ENCODE measurements at places on chromosomes 16 and 17.

DNA sequence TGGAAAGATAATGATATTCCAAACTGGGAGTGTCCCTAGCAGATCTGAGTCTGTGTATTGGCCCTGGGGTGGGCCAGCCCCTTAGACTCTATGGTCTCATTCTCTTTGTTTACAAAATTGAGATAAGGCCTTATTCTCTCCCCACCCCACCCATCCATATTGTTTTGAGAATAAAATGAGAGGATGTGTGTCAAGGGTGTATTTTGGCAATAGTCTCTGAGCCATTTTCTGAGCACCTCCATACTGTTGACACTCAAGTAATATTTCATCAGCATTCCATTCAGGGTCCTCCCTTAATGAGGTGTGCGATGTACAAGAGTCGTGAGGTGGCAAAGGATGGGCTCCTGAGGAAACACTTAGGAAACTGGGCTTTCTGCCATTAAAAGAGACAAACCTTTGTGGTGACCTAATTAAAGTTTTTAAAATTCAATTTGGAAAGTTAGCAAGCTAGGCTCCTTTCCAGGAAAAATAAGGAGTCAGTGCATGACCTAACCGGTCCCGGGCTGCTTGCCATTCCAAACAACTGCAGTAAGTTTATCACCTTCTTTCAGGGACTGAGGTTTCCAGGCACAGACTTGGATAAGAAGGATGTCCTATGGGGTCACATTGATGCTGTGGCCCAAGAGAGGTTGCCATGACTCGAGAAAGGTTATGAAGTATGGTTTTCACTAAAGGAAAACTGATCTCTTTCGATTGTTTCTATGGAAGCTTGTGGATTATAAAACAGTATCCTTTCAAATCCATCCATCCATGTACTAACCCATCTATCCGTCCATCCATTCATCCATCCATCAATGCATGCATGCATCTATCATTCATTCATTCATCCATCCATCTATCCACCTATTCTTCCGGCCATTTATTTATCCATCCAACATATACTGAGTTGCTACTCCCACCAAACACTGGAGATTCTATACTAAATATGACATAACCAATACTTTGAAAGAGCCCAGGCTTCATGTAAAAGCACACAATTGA lies 443.3 kb downstream of the UTP18 start:
- DNase-seq: no peak

- no peak for DNase-seq
Measured at GRCh38 chr17:51427856-51428255, 167.5 kb downstream of the UTP18 start.

DNA sequence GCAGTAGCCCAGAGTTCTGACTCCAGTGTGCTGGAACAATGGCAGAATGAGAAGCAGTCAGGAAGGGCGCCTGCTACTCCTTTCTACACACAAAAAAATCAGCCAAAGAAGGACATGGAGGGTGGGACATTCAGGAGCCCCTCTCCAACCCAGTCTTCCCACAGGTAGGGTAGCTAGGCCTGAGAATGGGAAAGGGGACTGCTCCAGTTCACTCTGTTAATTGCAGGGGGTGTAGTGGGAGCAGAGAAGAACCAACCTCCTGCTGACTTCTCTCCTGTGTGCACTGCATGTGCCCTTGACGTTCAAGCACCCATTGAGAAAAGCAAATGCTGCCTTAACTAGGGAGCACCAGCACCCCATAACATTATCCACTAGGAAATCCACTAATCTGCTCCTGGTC lies 119.1 kb upstream of the IRX6 start:
- DNase-seq: no peak

GRCh38 chr16:83070416-83071209 lies 443.8 kb downstream of the CDH13 start:
- DNase-seq: no peak

DNA sequence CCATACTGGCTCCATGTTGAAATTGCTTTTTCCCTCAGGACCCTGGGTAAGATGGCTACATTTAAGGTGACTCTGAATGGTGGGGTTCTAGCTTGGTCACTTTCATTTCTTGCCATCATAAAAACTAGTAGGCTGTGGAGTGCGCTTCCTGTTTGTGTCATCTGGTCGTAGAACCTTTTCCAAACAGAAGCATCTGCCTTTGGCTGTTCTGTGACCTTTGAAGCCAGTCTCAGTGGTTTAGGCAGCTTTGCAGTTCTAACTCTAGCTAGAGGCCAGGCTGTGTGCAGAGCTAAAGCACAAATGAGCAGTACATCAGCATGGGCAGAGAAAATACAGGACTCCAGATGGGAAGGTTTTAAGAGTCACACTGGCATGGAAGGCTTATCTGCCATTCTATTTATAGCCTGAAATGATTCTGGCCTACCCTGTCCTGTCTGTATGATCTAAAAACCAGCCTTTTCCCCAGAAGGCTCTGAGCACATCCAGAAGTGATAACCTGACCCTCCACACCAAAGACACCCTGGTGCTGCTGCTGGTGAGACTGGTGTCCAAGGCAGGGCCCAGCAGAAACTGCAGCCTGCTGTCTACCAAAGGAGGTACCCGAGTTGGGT lies 8.6 kb downstream of the ESRP2 start:
- DNase-seq: no peak

GRCh38 chr16:4110680-4111079 lies 5.6 kb downstream of the ADCY9 start:
- no peak for DNase-seq

- DNase-seq: no peak
Measured at GRCh38 chr17:888998-889441, 90.6 kb downstream of the NXN start.

GRCh38 chr16:72898216-72898825 lies 149.6 kb downstream of the ZFHX3 start:
- DNase-seq: no peak

- no peak for DNase-seq
Measured at GRCh38 chr16:12300945-12301500, 324.5 kb downstream of the SNX29 start.

GRCh38 chr17:41627316-41628072 lies 3.1 kb upstream of the KRT17 start:
- DNase-seq: no peak

DNA sequence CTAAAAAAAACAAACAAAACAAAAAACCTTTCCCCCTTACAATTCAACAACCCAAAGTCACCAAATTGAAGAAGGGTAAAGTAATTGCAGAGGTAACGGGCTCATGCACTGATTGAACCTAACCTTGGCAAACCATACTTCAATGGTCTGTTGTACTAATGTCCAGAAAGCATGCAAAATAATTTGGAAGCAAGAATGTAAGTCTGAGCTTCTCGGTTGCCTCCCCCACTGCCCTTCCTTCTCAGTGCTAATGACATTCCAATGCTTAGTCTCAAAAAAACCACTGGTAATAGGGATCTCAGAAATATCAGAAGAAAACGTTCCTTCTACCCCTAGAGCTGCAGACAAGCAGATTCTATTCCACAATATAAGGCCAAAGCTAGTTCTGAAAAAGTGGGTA lies 15.8 kb downstream of the KRABD2 start:
- DNase-seq: no peak

GRCh38 chr17:59387351-59388068 lies 56.1 kb downstream of the YPEL2 start:
- no peak for DNase-seq

DNA sequence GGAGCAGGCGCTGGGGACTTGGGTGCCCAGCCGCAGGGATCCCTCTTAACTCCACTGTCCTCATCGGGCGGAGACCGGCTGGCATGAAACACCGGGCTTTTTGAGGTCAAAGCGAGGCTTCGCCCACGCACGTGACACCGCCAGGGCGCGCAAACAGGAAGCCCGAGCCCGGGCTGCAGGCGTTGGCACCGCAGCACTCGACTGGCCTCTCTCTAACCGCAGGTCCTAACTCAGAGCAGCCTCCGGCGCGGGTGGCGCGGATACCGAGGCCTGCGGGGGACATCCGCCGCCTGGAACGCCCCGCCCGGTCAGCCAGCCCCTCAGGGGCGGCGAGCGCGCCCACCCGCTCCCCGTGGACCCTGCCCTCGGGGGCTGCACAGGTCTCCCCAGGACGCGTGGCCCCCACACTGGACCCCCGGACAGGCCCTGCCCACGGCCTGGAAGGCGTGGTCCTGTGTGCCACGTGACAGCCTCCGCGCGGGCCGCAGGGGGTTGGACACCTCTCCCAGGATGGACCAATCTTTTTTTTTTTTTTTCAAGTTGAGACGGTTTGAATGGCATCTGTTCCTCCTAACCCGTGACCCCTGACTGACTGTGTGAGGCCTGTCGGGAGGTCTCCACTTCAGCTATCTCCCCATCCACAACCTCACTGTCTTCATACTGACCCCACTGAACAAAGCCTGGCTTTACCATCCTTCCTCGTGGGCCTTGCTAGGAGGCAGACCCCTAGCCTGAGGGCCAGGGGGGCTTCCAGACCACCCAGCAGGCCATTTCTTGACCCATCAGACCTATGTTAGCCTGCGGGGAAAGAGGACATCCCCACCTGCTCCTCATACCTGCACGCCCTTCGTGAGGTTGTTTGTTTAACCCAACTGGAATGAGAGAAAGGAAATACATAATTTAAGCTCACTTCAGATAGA lies 8.4 kb upstream of the SLC47A2 start:
- DNase-seq: peak; percentile 40

DNA sequence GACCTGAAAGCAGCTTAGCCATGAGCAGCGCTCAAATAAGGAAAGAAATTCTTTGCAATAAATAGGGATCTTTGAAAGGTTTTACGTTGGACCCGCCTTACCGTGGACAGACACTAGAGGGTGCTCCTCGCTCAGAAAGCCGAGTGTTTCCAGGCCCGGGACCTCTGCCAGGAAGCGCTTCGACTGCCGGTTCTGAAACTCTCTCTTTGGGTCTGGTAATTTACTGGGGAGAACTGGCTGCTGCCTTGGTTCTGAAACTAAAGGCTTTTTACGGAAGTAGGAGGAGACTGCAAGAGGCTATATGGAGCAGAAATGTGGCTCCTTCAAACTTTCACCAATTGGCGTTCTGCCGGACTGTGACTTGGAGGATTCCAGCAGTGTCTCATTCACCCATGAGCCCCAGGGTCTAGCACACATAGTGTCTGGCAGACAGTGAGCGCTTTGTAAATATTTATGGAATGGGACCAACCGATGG lies 45.6 kb upstream of the HOXB9 start:
- DNase-seq: peak; percentile 67

DNA sequence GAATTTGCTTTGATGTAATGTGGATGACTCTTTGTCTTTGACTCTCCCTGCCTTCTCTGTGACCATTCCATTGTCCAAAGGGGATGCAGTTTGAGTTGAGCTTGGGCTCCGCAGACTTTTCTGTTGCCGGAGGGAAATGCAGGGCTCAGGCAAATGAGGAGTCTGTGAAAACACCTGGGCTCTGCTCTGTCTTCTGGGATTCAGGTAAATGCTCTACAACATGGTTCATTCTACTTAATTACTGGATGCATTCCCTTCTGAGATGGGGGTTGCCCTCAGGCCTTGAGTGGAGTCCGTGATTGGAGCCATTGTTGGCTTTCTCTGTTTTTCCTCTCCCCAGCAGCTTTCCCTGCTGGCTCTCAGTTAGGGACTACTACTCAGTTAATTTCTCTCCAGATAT lies 26.4 kb upstream of the SPNS2 start:
- no peak for DNase-seq

- DNase-seq: no peak
Measured at GRCh38 chr16:4081521-4082021, 34.7 kb downstream of the ADCY9 start.

GRCh38 chr16:85570735-85571562 lies 42.2 kb upstream of the GSE1 start:
- peak; percentile 75 for DNase-seq

- DNase-seq: peak; percentile 87
Measured at GRCh38 chr17:27602721-27603420, 28.1 kb upstream of the LGALS9 start.

- DNase-seq: no peak
Measured at GRCh38 chr17:44349553-44350070, 4.5 kb downstream of the GRN start.

- DNase-seq: no peak
Measured at GRCh38 chr17:83119987-83120864, 40.8 kb downstream of the METRNL start.

- no peak for DNase-seq
Measured at GRCh38 chr17:48363161-48363560, 66.9 kb downstream of the SKAP1 start.

DNA sequence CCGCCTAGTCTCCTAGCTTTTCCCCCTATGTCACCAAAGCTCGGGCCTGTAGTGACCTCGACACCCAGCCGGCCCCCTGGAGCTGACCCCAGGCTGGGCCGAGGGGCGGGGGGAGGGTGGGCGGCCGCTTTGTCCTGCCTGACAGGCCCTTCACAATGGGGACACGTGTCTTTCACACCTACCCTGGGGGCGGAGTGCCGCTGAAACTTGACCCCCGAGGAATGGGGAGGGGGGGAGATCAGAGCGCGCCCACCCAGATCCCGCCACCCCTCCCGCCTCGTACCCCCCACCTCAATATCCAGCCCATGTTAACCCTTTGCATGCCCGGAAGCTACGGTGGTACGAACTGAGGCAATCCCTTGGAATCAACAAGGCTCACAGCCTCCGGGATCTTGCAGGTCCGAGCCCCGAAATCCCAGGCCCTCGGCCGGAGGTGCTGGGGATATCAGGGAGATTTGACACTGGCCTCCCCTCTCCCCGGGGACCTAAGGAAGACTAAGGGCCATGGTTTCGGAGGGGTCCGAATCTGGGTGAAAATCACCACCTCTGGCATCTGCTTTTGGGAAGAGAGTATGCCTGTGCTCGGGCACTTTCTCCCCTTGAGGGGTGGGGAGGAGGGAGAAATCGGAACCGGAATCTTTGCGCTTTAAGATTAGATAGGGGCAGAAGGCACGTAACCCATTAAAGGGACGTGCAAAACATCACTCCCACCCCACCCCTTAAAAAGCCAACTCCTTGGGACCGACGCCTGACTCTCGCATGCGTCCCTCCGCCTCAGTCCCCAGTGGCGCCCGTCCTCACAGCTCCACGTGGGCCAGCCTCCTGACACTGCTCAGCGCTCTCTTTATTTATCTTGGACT lies 2.6 kb downstream of the NOG start:
- no peak for DNase-seq

Measured in hematopoietic multipotent progenitor cell treated with erythropoietin and hydrocortisone succinate and interleukin-3 and kit ligand, for 15 days (in vitro differentiated cells).